ENCODE measurements at places on chromosomes 13 and 19.

- DNase-seq = no peak
These were observed 385.8 kb downstream of the ITGBL1 start for GRCh38 chr13:101838323-101838722.

- DNase-seq = no peak
These were observed 111.0 kb upstream of the MCF2L start for GRCh38 chr13:112857914-112858490.

- DNase-seq = no peak
These were observed 73.9 kb upstream of the GPR183 start for GRCh38 chr13:99380921-99381645.

DNA sequence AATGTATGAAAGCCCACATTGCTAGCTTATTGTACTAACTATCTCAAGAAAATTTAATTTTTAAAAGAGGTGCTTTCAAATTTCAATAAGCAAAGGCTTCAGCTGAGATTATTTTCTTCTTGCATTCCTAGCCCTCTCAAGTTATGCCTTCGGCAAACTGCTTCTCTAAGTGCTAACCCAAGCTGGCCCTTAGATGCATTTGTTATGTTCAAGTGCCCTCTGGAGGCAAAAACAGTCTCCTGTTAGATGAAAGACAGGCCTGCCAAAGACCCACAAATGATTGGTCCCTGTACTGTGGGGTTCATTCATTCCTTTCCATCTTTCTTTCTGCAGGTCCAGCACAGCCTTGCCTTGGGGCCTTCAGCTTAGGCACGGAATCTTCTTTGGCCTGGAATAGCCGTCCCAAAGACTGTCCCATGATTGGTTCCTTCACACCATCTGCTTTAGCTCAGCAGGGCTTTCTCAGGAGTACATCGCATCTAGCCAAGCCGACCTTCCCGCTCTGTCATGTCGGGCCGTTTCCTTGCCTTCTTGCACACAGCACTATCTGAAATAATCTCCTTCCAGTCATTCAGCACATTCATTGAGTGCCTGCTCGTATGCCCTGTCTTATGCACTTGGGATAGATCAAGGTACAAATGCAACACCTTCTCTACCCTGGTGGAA, 26.4 kb upstream of the TPTE2 start:
- no peak for DNase-seq

DNA sequence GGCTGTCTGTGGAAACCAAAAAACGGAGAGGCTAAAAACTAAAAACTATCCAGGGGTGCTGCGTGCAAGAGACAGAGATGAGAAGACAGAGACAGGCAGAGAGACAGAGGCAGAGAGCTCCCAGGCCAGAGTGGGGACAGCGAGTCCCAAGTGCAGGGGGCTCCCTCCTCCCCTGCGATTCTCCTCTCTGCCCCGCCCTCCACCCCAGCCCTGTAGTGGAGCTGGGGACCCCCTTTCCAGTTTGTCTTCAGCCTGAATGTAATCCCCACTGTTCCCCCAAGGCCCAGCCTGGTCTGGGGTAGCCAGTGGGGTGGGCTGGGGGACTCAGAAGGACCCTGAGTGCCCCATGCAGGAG, 2.0 kb downstream of the NFIC start:
- no peak for DNase-seq

GRCh38 chr13:114088234-114088633, 44.2 kb downstream of the RASA3 start:
- DNase-seq = no peak

- no peak for DNase-seq
These were observed 22.2 kb upstream of the LRP3 start for GRCh38 chr19:33171916-33172359.

DNA sequence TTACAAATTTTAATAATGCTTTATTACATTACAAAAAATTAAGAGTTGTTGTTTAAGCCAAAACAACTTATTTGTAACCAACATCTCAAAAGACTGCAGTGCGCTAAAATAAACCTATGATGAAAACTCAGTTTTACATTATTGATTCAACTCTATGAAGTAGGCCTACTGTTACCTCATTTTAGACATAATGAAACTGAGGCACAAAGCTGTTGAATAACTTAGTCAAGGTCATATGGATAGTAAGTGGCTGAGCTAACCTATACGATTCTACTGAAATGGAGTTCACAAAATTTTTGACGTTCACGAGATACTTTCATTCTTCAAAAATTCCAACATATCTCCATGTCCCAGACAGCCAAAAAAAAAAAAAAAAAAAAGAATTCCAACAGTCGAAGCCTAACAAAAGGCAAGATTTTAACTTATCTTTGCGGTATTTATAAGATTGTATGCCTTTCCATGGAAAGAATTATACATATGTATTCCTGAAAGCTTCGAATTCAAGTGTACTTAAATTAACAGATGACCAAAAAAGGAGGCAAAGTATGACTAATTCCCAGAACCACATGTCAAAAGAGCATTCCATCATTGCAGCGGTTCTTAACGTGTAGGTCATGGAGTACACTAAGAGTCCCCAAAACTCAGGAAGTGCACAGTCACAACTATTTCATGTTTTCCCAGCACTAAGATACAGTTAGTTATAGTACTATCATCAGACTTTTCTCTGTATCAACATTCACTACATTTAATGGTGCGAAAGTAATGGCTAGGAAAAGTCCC, 69.4 kb downstream of the PSPC1 start:
- no peak for DNase-seq

- DNase-seq = no peak
These were observed 19.2 kb downstream of the ZNF486 start for GRCh38 chr19:20186174-20186573.

DNA sequence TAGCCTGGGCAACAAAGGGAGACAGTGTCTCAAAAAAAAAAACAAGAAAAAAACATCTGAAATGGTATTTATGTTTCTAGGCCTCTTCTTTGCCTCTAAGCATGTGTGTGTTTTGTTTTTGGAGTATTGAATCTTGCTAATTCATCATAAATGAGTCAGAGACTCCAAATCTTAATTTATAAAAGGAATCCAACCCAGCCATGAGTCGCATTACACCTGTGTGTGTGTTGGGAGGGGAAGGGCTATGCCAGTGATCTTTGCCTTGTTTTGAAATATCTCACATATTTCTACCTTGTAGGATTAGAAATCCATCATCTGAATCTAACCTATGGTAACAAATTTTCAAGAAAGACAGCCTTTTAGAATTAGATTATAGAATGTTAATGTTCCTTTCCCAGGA, 4.0 kb downstream of the ZNF331 start:
- DNase-seq = no peak

GRCh38 chr19:34313188-34313587, 51.8 kb upstream of the GPI start:
- DNase-seq = no peak

DNA sequence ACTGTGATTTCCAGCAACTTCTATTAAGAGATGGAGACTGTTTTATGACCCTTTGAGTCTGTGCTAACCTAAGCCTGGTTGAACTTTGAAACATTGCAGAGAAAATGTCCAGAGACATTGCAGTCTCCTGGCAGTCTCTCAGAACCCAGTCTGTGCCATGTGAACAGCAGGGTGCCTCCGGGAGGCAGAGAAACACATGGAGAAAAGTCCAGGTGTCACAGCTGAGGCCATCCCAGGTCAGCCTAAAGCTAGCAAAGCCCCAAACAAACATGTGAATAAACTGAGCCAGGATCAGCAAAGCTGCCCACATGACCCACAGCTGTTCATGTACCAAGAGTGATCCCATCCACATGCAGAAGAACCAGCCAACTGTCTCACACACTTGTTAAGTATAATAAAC, 7.8 kb downstream of the CYP4F11 start:
- no peak for DNase-seq

GRCh38 chr19:1653300-1653628, 849 bp upstream of the TCF3 start:
- DNase-seq = no peak

- DNase-seq = no peak
These were observed 258.8 kb upstream of the IRS2 start for GRCh38 chr13:110045202-110045601.

DNA sequence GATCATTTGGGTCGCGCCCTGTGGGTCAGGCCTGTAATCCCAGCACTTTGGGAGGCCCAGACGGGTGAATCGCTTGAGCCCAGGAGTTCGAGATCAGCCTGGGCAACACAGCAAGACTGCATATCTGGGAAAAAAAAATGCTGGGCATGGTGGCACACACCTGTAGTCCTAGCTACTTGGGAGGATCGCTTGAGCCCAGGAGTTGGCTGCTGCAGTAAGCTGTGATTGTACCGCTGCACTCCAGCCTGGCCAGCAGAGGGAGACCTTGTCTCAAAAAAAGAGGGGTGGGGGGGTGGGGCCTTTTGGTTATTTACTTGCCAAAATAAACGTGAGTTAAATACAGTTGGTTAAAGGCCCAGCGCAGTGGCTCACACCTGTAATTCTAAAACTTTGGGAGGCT, 9.8 kb upstream of the ZNF544 start:
- peak; percentile 9 for DNase-seq

DNA sequence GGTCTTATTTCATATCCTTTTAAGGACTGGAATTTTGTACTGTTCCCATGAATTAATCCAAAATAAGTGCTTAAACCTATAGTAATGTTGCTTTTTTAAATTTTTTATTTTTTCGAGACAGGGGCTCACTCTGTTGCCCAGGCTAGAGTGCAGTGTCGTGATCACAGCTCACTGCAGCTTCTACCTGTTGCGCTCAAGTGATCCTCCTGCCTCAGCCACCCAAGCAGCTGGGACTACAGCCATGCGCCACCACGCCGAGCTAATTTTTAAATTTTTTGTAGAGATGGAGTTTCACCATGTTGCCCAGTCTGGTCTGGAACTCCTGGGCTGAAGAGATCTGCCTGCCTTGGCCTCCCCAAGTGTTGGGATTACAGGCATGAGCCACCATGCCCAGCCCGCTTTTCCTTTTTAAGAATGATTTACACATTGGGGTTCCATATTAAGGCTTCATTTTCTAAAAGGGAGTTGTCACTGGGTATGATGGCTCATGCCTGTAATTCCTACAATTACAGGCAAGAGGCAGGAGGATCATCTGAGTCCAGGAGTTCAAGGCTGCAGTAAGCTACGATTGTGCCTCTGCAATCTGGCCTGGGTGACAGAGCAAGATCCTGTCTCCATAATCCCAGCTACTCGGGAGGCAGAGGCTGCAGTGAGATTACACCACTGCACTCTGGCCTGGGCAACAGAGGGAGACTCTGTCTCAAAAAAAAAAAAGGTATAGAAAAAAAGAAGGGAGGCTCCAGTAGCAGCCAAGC, 28.3 kb upstream of the AKT2 start:
- DNase-seq = no peak

- DNase-seq = peak; percentile 49
These were observed 4.3 kb upstream of the ZNF17 start for GRCh38 chr19:57406516-57407123.

DNA sequence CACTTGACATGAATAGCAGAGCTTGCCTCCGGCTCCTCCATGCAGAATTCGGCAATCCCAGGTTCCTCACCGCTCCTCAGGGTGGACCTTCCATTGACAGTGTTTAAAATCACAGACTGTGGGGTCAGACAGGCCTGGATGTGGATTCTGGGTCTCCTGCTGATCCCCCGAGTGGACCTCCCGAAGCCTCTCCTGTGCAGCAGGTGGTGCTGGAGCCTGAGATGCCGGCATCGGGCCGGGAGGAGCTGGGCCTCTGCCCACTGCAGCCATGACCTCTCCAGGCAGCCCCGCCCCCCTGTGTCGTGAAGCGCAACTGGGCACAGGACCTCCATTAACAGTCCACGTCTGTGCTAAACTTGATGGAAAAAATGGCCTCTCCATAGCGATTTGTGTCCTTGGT, 10.5 kb upstream of the CDC16 start:
- DNase-seq = no peak

GRCh38 chr13:74841651-74842050, 640.3 kb downstream of the TBC1D4 start:
- DNase-seq = no peak

DNA sequence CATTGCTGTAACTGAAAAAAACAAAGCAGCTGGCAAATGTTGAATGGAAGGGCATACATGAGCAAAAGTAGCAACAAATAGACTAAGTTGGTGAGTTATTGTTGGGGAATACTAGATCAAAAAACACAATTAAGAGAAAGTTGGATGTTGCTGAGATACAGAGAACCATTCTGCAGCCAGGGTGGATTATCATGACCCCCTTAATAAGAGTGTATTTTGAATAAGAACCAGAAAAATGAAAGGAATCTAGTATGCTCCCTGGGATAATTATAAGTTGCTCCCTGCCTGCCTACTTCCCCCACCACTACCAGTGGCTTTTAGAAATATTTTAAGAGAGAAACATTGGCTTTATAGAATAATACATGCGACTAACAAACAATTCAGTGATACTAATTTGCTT, 14.5 kb upstream of the TRPC4 start:
- DNase-seq = no peak

- no peak for DNase-seq
These were observed 26.9 kb downstream of the RFX1 start for GRCh38 chr19:13979244-13979615.

DNA sequence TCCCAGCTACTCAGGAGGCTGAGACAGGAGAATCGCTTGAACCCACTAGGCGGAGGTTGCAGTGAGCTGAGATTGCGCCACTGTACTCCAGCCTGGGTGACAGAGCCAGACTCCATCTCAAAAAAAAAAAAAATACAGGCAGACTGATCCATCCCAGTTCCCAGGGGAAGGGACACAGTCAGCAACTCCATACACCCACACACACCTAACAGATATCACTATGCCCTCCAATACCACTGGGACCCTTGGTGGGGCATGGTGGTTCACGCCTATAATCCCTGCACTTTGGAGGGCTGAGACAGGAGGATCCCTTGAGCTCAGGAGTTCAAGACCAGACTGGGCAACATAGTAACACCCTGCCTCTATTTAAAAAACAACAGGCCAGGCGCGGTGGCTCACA, 2.6 kb downstream of the DPF1 start:
- no peak for DNase-seq

- no peak for DNase-seq
These were observed 409.0 kb downstream of the GPC6 start for GRCh38 chr13:93635616-93636032.

DNA sequence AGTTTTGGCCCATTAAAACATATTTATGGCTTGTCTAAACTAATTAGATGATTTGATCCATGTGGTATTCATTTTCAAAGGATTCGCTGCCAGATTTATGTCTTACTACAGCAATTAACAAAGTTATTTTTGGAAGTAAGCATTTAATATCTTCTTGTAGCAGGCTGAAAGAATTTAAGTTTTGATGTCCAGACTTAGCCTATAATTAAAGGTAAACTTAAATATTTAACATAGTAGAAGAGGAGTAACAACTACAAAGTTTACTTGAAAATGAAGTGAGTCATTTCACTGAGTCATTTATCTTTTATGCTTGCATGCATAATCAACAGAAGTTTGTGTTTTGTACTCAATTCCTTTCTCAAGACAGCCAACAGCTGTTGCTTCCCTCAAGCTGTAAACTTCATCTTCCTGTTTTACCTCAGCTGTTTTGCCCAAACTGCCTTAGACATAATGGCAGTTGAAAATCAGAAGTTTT, 58.1 kb downstream of the EDNRB start:
- DNase-seq = no peak

DNA sequence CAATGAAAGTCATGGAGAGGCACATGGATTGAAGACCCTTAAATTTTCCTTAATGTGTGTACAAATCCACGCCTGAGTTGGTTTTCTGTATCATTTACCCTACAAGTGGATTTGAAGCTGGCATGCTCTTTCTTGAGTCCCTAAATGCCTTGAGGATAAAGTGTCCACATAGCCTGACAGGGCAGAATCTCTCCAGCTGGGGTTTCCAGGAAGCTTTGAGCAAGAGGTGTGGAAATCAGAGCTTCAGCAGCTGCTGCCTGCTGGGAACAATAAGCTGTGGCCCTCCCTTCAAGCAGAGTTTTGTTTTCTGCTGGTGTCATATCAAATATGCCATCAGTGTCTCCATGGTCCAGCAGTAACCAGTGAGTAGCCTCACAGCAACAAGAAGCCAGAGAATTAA, 120.3 kb upstream of the SERTM1 start:
- DNase-seq = no peak

- no peak for DNase-seq
These were observed 3.0 kb downstream of the PPP6R1 start for GRCh38 chr19:55255618-55256423.

All from activated CD8-positive, alpha-beta memory T cell treated with anti-CD3 and anti-CD28 coated beads for 1 hour (primary cell).